ENCODE measurements at places on chromosomes 4 and X.
A peak's percentile ranks its signal among the peaks of the same experiment; 100 is the strongest.

GRCh38 chr4:5024673-5025072, 5.4 kb upstream of the CYTL1 start:
- no peak for DNase-seq

DNA sequence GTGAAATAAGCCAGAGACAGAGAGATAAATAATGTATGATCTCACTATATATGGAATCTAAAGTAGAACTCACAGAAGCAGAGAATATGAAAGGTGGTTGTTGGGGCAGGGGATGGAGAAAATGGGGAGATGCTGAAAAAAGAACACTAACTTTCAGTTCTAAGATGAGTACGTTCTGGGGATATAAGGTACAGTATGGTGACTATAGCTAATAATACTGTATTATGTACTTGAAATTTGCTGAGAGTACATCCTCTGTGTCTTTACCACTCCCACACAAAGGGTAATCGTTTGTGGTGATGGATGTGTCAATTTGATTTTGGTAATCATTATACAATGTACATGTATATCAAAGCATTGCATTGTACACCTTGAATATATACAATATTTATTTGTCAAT, 6.6 kb downstream of the FBXL5 start:
- no peak for DNase-seq

GRCh38 chr4:64584981-64585557, 175.8 kb upstream of the TECRL start:
- peak; percentile 55 for DNase-seq

- peak; percentile 94 for DNase-seq
Observed at GRCh38 chr4:22850055-22850454, 157.3 kb downstream of the GBA3 start.

GRCh38 chr4:78863254-78863869, 75.9 kb downstream of the PAQR3 start:
- no peak for DNase-seq

- no peak for DNase-seq
Observed at GRCh38 chr4:158610790-158611189, 60.9 kb downstream of the C4orf46 start.

DNA sequence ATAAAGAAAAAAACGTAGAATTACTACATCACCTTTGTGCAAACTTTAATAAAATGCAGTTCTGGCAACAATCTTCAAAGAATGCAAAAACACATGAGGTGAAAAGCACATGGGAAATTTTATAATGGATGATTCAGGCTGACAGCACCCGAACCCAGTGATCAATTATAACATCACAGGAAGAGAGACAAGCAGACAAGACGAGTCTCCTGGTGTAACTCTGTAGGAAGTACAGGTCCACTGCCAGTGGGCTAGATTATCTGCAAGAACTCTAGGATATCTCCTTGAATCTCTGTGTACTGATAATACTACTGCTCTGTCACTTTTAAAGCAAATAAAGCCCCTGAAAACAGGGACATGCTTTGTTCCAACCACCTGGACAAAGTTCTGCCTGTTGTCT, 58.9 kb upstream of the NXF3 start:
- DNase-seq, result no peak

DNA sequence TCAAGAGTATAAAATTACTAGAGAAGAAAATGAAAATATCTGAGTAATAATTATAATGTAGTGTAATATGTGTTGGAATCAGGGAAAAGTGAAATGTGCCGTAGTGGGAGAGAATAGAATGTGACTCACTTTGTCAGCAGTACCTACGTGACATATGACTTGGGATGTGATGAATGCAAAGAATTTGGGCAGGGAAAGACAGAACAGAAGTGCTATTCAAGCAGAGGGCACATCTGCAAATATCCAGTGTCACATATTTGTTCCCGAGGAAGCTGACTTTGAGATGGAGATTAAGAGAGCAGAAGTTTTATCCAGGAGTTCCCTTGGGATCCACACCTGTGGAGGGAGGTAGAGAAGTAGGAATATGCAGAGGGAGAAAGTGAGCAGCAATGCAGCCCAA, 69.3 kb upstream of the HS3ST1 start:
- no peak for DNase-seq

DNA sequence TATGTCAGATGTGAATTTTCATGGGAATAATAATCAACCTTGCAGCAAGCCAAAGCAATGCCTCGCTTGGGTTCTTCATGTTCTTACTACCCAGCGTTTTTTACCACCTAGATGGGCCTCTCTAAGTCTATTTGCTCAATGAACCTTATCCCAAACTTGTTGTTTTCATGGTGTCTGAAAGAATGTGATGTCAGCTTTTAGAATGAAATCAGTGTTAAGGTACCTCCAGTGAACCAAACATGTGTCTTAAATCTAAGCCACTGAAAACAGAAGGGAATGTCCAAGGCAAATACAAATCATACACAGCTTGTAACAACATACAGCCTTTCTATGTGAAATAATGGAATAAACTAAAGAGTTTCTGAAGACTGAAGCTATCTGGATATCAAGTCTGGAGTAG, 6.7 kb downstream of the EPGN start:
- DNase-seq, result no peak

GRCh38 chr4:16582526-16582925, 315.9 kb downstream of the LDB2 start:
- no peak for DNase-seq

DNA sequence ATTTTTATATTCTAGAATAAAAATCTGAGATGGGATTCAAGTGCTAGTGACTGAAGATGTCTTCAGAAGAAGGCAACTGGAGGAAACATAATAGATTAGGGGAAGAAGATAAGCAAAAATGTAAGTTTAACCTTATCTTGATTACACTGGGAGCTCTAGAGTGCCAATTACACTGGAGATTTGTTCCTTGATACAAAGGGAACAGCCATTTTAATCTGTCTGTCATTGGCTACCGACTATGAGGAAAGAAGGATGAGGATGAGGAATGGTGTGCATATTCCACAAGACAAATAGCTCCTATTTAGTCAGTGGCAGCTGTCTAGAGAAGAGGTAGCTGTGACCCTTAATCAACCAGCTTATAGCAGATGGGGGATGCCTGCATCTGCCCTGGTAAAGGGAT, 1034.5 kb upstream of the IGFBP7 start:
- DNase-seq, result no peak

DNA sequence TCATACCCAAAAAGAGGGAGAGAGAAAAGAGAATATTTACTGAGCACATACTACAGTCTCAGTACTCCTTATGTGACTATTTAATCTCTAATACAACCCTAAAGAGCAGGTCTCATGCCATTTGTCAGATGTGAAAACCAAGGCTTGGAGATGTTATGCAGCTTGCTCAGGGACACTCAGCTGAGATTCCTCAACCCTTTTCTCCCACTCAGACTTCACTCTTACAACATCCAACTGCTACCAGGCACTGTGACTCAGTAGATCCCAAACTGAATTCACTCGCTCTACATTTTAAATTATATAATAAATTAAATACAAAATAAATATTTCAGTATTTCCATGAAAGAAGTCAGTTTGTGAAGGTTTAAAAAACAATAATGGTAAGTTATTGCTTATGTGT, 53.7 kb downstream of the TSPAN5 start:
- no peak for DNase-seq

DNA sequence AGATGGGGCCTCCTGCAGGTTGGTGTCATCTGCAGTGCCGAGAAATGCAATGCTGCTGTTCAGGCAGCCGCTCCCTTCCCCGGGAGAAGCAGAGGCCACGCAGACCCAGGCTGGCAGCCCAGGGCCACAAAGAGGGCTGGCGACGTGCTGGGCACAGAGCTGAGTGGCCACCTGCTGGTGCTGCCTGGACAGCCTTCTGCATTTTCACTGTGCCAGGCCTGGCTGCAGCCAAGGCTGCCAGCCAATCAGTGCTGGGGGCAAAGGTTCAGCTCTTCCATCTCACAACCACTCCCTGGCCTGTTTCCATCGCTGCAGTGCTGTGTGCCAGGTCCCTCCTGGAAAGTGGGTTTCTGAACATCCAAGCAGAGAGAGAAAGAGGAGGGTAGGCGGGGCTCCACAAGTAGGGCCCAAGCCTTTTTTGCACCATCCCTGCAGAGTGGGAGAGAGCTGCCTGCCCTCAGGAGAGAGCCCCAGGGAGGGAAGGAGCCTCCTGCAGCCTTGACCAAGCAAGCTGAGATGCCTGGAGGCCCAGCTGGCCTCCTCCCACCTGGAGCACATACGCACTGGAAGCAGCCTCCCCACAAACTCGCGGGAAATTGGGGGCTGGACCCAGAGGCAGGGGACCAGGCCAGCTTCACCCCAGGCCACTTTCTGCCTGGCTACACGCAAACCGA, 20.1 kb downstream of the ADRA2C start:
- peak; percentile 94 for DNase-seq

DNA sequence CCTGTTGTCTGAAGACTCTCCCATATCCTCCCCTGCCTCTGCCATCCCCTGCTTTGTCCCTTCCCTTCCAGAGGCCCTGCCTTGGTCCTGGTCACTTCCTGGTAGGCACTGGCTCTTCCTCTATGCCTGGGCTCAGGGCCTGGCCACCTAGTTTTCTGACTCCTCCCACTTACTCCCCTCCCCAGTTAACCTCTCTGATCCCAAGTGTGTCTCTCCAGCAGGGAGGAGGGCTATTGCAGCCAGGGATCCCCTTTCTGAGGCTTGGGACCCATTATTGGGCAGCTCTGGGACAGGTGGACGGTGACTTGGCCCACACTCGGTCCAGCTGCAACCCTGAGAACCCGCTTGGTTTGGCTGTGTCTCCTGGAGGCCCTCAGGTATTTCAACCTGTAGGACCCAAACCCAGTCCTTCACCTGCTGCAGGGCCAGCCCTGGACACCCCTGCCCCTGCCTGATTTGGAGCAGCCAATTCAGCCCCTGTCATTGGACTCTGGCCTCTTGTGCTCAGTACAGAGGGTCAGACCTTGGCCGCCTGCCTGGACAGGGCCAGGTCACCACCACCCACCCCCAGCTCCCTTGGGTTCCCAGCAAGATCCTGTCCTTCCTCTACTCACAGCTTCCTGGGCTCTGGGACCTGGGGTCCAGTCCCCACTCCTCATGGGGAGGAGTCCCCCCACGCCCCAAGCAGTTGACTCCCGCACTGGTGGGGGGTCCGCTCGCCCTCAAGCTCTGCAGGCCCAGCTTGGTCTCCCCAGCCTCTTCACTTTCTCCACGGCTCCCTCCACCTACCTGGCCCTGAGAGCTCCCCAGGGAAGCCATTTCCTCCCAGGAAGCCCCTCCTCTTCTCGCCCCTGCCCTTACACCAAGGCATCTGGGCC, 1.1 kb upstream of the SH3BP2 start:
- DNase-seq, result no peak

GRCh38 chr4:56450342-56450741, 14.3 kb downstream of the PAICS start:
- no peak for DNase-seq

- DNase-seq, result peak; percentile 48
Observed at GRCh38 chr4:88697141-88697540, 488 bp downstream of the NAP1L5 start.

GRCh38 chr4:61143461-61143860, 56.7 kb upstream of the ADGRL3 start:
- DNase-seq, result peak; percentile 2

DNA sequence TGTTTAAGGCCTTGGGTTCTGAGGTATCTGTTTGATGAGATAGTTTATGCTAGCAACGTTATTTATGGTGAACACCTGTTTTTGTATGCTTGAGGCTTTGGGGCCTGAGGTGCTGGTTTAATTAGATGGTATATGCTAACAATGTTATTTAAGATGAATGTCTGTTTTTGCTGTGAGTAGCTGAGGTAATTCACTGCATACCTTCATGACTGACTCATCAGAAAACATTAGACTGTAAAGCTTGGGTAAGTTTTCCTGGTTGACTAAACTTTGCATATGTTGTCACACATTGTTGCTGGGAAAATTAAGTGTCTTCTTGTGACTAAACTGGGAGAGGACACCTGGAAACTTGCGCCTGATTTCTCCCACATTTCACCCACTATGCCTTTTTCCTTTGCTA, 1026.6 kb downstream of the RAPGEF2 start:
- DNase-seq, result no peak

DNA sequence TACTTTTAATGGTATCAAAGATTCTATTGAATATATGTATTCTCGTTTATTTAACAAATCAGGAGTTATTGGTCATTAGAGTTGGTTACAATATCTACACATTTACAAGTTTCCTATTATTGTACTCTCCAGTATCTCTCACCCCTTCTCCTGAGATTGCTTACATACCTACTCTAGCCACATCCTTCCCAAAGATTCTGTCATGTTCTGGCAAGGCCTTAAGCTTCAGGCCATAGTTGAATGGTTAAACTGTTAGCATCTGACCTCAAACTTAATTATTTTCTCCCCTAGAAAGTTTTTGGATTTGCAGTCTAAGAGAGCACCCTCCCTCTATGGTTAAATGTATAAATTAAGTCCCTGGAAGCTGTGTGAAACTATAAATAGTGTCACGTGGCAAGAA, 784.2 kb downstream of the GLUD2 start:
- DNase-seq, result no peak

GRCh38 chr4:36651253-36651652, 369.8 kb downstream of the DTHD1 start:
- DNase-seq, result no peak

GRCh38 chr4:88295656-88296055, 11.3 kb upstream of the PPM1K start:
- no peak for DNase-seq

DNA sequence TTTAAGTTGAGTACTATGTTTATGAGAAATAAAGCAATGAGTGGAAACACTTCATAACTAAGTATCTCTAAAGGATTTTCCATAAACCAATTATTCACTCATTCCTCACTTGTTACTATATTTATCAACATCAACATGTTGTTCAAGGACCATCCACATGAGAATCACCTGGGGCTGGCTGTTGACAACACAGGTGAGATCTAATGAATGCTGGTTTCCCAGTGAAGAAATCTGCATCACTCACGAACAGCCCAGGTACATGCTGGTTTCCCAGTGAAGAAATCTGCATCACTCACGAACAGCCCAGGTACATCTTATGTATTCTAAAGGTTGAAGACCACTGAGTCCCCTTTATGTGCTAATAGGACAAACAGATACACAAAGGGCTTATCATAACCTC, 32.5 kb downstream of the TSPAN5 start:
- no peak for DNase-seq

- no peak for DNase-seq
Observed at GRCh38 chr4:120491481-120491880, 424.8 kb upstream of the MAD2L1 start.

GRCh38 chr4:147078875-147079658, 133.4 kb upstream of the TTC29 start:
- DNase-seq, result peak; percentile 90

DNA sequence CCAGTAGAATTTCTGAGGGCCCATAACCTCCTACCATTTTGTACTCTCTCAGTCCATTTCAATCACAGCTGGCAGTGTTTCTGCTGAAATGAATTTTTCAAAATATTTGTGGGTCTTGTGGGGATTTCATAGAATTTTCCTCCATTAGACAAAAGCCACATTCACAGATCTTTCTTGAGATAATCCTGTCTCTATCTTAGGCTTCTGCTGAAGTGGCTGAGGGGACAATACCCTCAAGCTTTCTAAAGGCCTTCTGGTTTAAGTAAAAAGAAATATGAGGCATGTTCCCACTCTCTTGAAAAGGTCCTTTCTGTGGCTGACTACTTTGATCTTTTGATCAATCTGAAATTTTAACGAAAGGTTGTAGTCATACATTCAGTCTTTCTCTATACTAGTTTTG, 1930.0 kb upstream of the AGA start:
- no peak for DNase-seq

All from NCI-H1092 treated with DMSO at 0.1 percent for 48 hours (cell line).